ENCODE measurements at places on chromosomes 16 and 17. TPM values are rescaled to one million over a fixed set of nuclear protein-coding genes. Genes with fewer than 3 reads are reported as not detected.
A peak's percentile ranks its signal among the peaks of the same experiment; 100 is the strongest.

TLCD2 gene
- 3.7 TPM for total RNA-seq

C16orf54 gene
- total RNA-seq, result 0.66 TPM

PRM3 gene
- total RNA-seq, result not detected

SPN gene
- total RNA-seq, result 5.1 TPM

CRYBA1 gene
- not detected for total RNA-seq

USP36 gene
- total RNA-seq, result 50.2 TPM

GDPD1 gene
- 0.96 TPM for total RNA-seq

CCL16 gene
- not detected for total RNA-seq

ICAM2 gene
- total RNA-seq, result 26.1 TPM

ATP2A1 gene
- total RNA-seq, result 0.48 TPM

- no peaks in the 10 kb centered on the region for H3K4me1 ChIP-seq
- no peak overlapping the region for H3K27ac ChIP-seq
- no peaks in the 10 kb centered on the region for H3K36me3 ChIP-seq
- no peak for DNase-seq
These were observed 1265.3 kb downstream of the CDH11 start for GRCh38 chr16:63856537-63856936.

DNA sequence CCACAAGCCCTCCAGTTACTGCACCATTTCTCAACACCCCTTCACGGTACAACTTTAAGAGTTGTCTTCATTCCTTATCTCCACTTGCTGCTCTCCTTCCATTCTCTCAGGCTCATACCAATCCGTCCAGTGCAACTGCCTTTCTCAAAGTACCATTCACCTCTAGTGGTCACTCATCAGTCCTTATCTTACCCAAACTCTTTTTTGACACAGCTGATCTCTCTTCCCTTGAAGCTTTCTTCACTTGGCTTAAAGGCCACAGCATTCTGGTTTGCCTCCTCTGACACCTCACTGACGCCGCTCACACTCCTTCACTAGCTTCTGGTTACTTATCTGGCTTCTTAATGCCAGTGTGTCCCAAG, 24.9 kb downstream of the UBE2G1 start:
- DNase-seq, result no peak
- H3K36me3 ChIP-seq, result no peaks in the 10 kb centered on the region
- H3K4me1 ChIP-seq, result no peaks in the 10 kb centered on the region
- H3K27me3 ChIP-seq, result no peaks in the 10 kb centered on the region
- no peak overlapping the region for H3K27ac ChIP-seq

DNA sequence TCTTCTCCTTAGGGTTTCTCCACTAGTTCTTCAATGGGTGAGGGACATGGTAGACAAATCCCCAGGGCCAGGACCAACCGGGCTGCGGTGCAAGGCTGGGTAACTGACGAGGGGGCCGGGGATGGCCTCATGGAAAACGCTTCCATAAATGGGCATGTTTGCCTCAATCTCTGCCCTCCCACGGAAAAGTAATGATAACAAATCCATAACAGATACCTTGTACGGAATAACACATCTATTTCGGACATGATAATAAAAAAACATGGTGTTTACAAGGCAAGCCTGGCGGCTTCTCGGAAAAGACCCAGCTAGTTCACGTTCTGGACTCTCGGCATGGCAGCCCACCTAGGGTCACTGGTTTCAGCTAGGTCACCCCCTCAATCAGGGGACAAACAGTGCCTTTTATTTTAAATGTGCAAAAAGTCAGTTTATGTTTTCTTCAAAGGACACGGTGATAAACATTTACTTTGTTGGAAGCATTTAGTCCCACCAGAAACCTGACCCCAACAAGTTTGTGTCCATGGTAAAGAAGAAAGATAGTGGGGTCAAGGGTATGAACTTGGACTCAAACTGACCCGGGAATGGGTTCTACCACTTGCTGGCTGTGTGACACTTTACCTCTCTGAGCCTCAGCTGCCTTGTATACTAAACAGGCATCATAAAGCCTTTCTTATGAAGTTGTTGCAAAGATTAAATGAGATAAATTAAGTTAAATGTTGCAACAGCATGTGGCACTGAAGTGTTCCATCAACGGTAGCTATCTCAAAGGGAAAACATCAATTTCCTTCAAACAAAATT, 1.7 kb downstream of the MYH11 start:
- peaks cover 5% of the 10 kb centered on the region for H3K4me1 ChIP-seq
- DNase-seq, result no peak
- H3K27me3 ChIP-seq, result peaks cover 21% of the 10 kb centered on the region
- H3K4me3 ChIP-seq, result peak overlapping the region; percentile 50
- H3K36me3 ChIP-seq, result no peaks in the 10 kb centered on the region
- H3K27ac ChIP-seq, result peak overlapping the region; percentile 70

GRCh38 chr16:11546608-11547061, 40.1 kb downstream of the LITAF start:
- H3K4me3 ChIP-seq, result no peak overlapping the region
- DNase-seq, result no peak
- peak overlapping the region; percentile 76 for H3K27ac ChIP-seq
- no peaks in the 10 kb centered on the region for H3K4me1 ChIP-seq
- no peaks in the 10 kb centered on the region for H3K36me3 ChIP-seq

GRCh38 chr16:66291833-66292232, 74.7 kb upstream of the CDH5 start:
- H3K4me3 ChIP-seq, result no peak overlapping the region
- H3K27ac ChIP-seq, result no peak overlapping the region
- no peaks in the 10 kb centered on the region for H3K4me1 ChIP-seq
- no peaks in the 10 kb centered on the region for H3K36me3 ChIP-seq
- DNase-seq, result no peak
- H3K27me3 ChIP-seq, result no peaks in the 10 kb centered on the region

DNA sequence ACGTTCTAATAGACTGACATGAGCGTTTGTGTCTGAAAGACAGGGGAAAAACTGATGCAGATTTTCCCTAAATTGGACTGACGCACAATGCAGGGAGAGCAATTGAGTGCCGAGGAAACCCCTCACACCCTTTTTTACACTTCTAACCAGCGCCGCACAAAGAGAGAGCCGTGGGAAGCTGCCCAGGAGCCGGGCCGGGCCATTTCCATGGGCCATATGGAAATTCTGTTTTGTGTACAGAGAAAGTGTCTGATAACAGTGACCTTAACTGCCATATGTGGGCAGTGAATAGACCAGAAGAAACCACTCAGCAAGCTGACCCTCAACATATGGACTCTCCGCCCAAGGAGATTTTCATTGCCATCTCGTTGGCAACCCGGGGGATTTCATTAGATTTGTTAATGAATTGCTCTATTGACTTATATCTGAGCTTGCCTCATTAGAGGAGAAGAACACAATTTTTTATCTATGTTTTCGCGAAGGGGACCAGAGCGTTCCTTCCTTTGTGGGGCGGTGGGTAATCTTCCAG, 225.9 kb upstream of the IRX3 start:
- H3K27me3 ChIP-seq, result no peaks in the 10 kb centered on the region
- no peak overlapping the region for H3K27ac ChIP-seq
- no peaks in the 10 kb centered on the region for H3K36me3 ChIP-seq
- no peaks in the 10 kb centered on the region for H3K4me1 ChIP-seq

GRCh38 chr16:11374255-11374654, 29.0 kb downstream of the RMI2 start:
- H3K27me3 ChIP-seq, result no peaks in the 10 kb centered on the region
- no peak overlapping the region for H3K4me3 ChIP-seq
- no peak for DNase-seq
- H3K4me1 ChIP-seq, result no peaks in the 10 kb centered on the region

DNA sequence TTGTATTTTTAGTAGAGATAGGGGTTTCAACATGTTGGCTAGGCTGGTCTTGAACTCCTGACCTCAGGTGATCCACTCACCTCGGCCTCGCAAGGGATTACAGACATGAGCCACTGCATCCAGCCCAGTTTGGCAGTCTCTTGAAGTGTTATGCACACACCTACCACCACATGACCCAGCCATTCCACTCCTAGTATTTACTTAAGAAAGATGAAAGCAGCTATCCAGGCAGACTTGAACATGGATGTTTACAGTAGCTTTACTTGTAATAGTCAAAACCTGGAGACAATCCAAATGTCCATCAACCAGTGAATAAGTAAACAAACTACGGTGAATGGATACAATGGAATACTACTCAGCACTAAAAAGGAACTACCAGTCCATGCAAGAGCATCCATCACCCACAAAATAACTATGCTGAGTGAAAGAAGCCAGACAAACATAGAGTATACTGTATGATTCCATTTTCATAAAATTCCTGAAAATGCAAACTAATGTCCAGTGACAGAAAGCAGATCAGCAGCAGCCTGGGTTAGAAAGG, 37.8 kb upstream of the RASD1 start:
- no peaks in the 10 kb centered on the region for H3K27me3 ChIP-seq
- no peak overlapping the region for H3K4me3 ChIP-seq
- H3K4me1 ChIP-seq, result no peaks in the 10 kb centered on the region
- H3K27ac ChIP-seq, result no peak overlapping the region
- no peaks in the 10 kb centered on the region for H3K36me3 ChIP-seq

GRCh38 chr17:82980632-82981031, 98.8 kb upstream of the METRNL start:
- no peak overlapping the region for H3K4me3 ChIP-seq
- no peaks in the 10 kb centered on the region for H3K4me1 ChIP-seq
- no peaks in the 10 kb centered on the region for H3K36me3 ChIP-seq
- no peaks in the 10 kb centered on the region for H3K27me3 ChIP-seq
- peak; percentile 44 for DNase-seq
- no peak overlapping the region for H3K27ac ChIP-seq

GRCh38 chr17:50102164-50102991, 7.2 kb downstream of the PDK2 start:
- no peaks in the 10 kb centered on the region for H3K4me1 ChIP-seq
- DNase-seq, result no peak
- H3K4me3 ChIP-seq, result no peak overlapping the region
- no peaks in the 10 kb centered on the region for H3K36me3 ChIP-seq
- no peaks in the 10 kb centered on the region for H3K27me3 ChIP-seq

- no peak overlapping the region for H3K27ac ChIP-seq
- DNase-seq, result no peak
- H3K4me3 ChIP-seq, result no peak overlapping the region
- H3K4me1 ChIP-seq, result no peaks in the 10 kb centered on the region
- H3K36me3 ChIP-seq, result no peaks in the 10 kb centered on the region
- H3K27me3 ChIP-seq, result no peaks in the 10 kb centered on the region
These were observed 60.1 kb downstream of the CYLD start for GRCh38 chr16:50802000-50802399.

- H3K4me3 ChIP-seq, result no peak overlapping the region
- H3K36me3 ChIP-seq, result no peaks in the 10 kb centered on the region
- no peak for DNase-seq
- no peaks in the 10 kb centered on the region for H3K27me3 ChIP-seq
- H3K27ac ChIP-seq, result no peak overlapping the region
- H3K4me1 ChIP-seq, result no peaks in the 10 kb centered on the region
These were observed 91.8 kb downstream of the RGS9 start for GRCh38 chr17:65228734-65229620.

- H3K4me1 ChIP-seq, result no peaks in the 10 kb centered on the region
- no peaks in the 10 kb centered on the region for H3K27me3 ChIP-seq
- no peak overlapping the region for H3K4me3 ChIP-seq
- no peaks in the 10 kb centered on the region for H3K36me3 ChIP-seq
- H3K27ac ChIP-seq, result no peak overlapping the region
These were observed 14.4 kb upstream of the FBXO47 start for GRCh38 chr17:38981636-38982035.

- no peaks in the 10 kb centered on the region for H3K27me3 ChIP-seq
- H3K4me1 ChIP-seq, result peaks cover under 1% of the 10 kb centered on the region
- H3K36me3 ChIP-seq, result no peaks in the 10 kb centered on the region
- H3K27ac ChIP-seq, result peak overlapping the region; percentile 98
These were observed 512 bp downstream of the AKAP1 start for GRCh38 chr17:57085448-57086068.

- peaks cover 4% of the 10 kb centered on the region for H3K4me1 ChIP-seq
- no peaks in the 10 kb centered on the region for H3K36me3 ChIP-seq
- no peak overlapping the region for H3K4me3 ChIP-seq
- no peaks in the 10 kb centered on the region for H3K27me3 ChIP-seq
These were observed 9.2 kb downstream of the PAFAH1B1 start for GRCh38 chr17:2602597-2603017.

DNA sequence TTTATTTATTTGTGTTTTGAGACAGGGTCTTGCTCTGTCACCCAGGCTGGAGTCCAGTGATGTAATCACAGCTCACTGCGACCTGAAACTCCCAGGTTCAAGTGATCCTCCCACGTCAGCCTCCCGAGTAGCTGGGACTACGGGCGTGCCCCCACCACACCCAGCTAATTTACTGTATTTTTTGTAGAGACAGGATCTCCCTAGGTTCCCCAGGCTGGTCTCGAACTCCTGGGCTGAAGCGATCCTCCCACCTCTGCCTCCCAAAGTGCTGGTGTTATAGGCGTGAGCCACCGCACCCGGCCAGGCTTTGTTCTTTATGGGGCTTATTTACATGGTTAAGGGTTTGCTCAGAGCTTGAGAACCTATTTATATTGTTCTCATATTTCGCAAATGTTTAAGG, 5.8 kb upstream of the MEIOB start:
- H3K4me3 ChIP-seq, result no peak overlapping the region
- no peak for DNase-seq
- no peaks in the 10 kb centered on the region for H3K36me3 ChIP-seq
- no peak overlapping the region for H3K27ac ChIP-seq
- H3K27me3 ChIP-seq, result no peaks in the 10 kb centered on the region
- H3K4me1 ChIP-seq, result no peaks in the 10 kb centered on the region

DNA sequence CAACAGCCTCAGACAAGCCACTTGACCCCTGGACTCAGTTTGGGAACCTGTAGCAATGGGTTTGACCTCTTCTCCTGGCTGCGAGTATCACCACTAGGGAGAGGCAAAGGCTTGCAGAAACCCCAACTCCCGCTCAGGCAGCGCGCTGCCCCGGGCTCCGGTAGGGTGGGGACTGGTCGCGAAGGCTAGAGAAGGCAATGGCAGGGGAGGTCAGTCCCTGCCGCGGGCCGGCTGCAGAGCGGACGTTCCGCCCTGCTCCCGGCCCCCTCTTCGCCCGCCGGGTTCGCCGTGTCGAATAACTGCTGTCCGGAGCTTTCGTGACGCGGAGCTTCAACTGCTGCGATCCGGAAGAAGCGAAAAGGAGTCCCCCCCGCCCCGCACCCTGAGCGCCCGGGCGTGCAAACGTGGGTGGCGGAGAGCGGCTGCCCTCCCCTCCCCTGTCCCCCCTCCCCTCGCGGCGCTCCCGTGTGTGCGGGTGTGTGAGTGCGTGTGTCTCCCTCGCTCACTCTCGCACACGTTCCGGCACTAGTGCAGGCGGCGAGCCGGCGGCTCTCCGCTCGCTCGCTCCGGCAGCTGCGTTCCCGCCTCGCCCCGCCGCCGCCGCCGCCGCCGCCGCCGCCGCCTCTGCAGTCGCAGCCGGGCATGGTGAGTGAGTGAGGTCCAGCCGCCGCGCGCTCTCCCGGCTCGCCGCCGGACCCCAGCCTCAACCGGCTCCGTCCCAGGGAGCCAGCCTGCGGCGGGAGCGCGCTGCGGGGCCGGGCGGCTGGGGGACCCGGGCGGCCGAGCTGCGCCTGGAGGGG, 772 bp upstream of the SHISA6 start:
- no peak for DNase-seq
- no peaks in the 10 kb centered on the region for H3K4me1 ChIP-seq
- peaks cover 9% of the 10 kb centered on the region for H3K27me3 ChIP-seq
- H3K27ac ChIP-seq, result peak overlapping the region; percentile 52
